ENCODE measurements at places on chromosomes 6 and 20. TPM values are rescaled to one million over a fixed set of nuclear protein-coding genes. Genes with fewer than 3 reads are reported as not detected.

Gene MAFB
- 0.03 TPM for total RNA-seq

- no peak for DNase-seq
Measured at GRCh38 chr6:169158691-169159090, 95.0 kb downstream of the THBS2 start.

DNA sequence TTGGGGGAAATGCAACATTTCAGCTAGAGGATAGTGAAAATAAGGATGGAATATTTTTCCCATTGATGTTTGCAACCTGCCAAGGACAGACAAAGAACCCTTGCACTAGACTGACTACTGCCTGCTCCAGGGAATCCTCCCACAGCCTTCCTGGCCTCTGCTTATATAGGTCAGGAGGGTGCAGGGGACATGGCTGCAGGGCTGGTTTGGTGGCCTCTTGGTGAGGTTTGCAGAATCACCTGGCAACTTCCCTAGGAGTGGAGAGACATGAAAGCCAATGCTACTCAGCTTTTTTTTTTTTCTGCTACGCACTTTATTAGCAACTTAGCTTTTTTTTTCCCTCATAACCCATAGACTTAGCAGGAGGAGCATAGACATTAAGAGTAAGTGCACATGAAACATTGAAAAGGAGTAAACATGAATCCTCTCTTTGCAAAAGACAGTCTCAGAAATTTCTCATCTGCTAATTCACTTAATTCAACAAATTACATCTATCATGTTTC is 39.8 kb upstream of the CDYL start:
- DNase-seq, result no peak

Gene KCNK16
- total RNA-seq, result not detected

- DNase-seq, result no peak
Measured at GRCh38 chr6:39225543-39225942, 3.7 kb downstream of the KCNK5 start.

Gene TNFRSF6B
- total RNA-seq, result not detected

DNA sequence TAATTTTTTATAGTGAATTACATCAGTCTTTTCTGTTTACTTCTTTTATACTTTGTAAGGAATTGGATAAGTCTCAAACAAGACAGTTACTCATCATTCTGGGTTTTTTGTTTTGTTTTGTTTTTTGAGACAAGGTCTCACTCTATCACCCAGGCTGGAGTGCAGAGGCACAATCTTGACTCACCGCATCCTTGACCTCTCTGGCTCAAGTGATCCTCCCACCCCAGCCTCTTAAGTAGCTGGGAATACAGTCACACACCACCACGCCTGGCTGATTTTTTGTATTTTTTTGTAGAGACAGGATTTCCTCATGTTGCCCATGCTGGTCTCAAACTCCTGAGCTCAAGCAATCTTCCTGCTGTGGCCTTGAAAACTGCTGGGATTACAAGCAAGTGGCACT is 524.3 kb downstream of the EYS start:
- peak; percentile 81 for DNase-seq

Gene SIM1
- 0.78 TPM for total RNA-seq

- no peak for DNase-seq
Measured at GRCh38 chr6:7343546-7344475, 30.8 kb upstream of the SSR1 start.

Gene SNAP25
- 3.2 TPM for total RNA-seq

Gene ASIP
- not detected for total RNA-seq

DNA sequence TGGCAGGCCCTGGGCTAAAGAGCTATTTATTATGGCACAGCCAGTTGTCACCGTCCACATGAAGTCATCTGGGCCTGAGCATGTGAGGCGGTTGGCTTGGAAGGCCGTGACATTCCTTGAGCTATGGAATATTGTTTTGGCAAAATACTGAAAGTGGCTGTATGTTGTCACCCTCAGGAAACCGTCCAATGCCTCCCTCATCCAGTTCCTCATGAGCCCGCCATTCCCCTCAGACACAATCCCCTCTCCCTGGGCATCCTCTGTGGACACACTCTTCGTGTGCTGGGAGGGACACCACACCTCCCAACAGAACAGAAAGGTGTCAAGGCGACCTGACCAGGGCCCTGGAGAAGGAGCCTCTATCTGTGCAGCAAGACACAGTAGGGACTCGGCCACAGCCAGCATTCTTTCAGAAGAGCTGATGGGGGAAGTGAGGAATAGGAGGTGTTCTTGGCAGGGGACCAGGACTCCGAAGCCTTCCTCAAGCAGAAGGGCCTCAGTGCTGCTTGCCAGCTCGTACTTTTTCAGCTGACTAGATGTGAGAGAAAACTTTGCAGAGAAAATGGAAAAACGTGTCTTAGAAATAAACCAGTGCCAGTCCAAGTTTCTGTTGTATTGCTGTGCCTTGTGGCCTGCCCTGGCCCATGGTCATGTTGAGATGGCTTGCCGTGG is 120.5 kb downstream of the SOD2 start:
- DNase-seq, result no peak

Gene MAN1A1
- total RNA-seq, result 1.2 TPM

DNA sequence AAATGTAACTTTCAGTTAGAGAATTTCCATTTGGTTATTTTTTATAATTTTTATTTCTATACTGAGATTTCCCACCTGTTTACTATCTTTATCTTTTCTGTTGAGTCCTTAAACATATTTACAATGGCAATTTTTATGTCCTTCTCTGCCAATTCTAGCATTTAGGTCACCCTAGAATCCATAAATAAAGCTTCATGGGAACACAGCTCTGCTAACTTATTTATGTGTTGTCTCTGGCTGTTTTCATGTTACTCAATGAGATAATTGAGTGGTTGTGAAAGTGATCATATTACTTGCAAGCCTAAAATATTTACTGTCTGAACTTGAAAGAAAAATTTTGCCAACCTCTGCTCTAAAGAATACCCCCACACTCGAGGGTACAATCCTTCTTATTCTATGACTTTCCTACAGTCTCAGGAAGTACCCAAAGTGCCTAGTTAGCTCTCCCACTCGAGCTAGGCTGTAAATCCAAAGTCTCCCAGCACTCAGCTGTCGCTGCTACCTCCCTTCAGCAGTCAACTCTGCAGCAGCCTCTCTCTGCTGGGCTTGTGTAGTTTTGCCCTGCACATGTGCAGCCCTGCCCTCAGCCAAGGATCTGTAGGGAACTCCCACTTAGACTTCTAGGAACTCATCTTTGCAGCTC is 53.5 kb upstream of the GCLC start:
- no peak for DNase-seq

DNA sequence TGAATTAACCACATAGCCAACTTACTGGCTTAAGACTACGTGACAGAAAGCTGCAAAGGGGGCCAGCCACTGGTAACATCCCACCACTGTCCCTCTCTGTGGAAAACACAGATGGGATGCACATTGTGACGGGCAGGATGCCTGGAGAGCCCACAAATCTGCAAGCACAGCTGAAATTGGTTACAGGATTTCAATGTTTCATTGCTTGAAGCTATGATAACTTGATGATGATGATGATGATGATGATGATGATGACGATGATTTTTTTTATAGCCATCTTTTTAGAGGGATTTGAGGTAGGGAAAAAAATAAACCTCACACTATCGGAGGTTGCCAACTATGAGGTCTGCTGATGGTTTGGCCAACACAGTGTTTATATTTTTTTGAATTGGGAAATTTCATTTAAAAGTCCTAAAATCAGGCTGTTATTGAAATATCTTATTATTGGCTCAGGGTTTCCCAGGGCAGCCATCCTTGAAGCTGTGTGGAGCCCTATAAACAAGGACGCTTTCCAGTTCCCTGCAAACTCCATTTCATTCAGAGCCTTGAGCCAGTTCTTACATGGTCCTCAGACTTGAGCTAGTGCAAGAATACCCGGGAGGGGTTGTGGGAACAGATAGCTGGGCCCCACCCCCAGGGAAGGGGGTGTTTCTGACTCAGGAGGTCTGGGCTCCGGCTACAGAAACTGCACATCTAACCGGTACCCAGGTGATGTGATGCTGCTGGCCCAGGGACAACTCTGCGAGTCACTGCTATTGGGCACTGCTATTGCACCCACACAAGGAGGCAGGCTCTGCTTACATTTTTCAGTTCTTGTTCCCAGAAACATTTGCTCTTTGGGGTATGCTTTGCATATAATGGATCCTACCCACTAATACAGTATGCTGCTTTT is 27.1 kb downstream of the BCAS1 start:
- no peak for DNase-seq

GRCh38 chr6:132414761-132415160 is 13.5 kb upstream of the MOXD1 start:
- no peak for DNase-seq

GRCh38 chr6:19413323-19413722 is 423.8 kb upstream of the ID4 start:
- DNase-seq, result no peak

DNA sequence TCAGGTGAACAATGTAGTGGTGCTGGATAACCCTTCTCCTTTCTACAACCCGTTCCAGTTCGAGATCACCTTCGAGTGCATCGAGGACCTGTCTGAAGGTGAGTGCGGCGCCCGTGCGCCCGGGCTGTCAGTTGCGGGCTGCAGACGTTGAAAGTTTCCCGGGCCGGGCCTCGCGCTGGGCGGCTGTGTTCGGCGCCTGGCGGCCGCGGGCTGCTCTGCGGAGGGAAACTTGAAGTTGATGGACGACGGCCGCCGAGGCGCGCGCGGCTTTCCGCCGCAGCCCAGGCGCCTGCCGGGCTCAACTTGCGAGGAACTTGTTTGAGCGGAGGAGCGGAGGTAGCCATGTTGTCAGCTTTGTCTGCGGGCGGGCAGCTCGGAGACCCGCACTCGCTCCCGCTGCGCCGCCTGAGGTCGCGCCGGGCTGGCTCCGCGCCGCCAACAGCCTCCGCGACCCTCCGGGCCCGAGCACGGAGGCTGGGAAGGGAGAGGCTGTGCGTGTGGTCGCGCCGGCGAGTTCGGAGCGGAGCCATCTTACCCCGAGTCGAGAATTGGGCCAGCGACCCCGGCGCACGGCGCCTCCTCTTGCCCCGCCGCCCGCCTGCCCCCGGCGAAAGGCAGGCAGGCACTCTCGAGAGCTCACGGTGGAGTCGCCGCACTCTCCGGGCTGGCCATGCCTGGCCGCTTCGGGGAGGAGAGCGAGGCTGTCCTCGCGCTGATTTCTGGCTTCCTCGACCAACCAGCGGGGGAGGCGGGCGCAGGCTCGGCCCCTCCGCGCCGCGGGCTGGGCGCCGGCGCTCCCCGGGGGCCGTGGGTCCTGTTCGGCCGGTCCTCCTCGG is 691 bp downstream of the ASF1A start:
- peak; percentile 66 for DNase-seq

Gene CLIC5
- not detected for total RNA-seq

Gene MAP7
- 12.9 TPM for total RNA-seq

- no peak for DNase-seq
Measured at GRCh38 chr6:37456816-37457560, 24.0 kb downstream of the CMTR1 start.

GRCh38 chr6:109515781-109516409 is 32.9 kb upstream of the ZBTB24 start:
- DNase-seq, result no peak

- DNase-seq, result no peak
Measured at GRCh38 chr6:26554447-26554696, 16.2 kb downstream of the HMGN4 start.

Gene KCNQ5
- 0.27 TPM for total RNA-seq

Gene CTCFL
- total RNA-seq, result not detected

Gene PTGIS
- total RNA-seq, result not detected

Gene SLC22A3
- total RNA-seq, result 2.4 TPM

DNA sequence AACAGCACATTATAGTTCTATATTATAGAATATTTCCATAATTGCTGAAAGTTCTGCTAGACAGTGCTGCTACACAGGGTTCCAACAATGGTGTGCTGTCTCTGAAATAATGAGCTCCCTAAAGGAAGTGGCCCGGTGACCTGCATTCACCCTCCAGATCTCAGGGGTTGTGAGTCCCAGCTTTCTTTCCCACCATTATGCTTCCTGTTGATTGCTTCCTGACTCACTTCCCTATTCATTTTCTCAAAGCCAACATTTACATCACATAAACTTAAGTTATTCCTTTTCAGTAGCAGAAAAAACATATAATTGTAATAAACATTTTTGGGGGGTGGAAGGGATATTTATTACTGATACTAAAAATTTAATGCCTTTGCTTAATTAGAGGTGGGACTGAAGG is 12.9 kb upstream of the CCN6 start:
- DNase-seq, result no peak

GRCh38 chr20:52361650-52362049 is 170.1 kb upstream of the ZFP64 start:
- DNase-seq, result no peak

DNA sequence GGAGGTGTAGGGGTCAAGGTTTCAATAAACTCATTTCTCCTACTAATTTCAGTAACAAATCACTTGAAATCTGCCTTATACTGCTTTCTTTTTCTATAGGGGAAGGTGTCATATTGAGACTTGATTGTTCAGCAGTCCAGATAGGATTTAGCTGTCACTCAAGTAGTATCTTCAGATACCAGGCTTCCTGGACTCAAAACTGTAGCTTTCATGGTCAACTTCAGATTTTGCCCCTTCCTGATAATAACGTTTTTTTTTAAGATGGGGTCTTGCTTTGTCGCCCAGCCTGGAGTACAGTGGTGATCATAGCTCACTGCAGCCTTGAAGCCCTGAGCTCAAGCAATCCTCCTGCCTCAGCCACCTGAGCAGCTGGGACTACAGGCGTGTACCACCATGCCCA is 77.8 kb downstream of the JAG1 start:
- DNase-seq, result no peak

Gene TAGAP
- not detected for total RNA-seq

DNA sequence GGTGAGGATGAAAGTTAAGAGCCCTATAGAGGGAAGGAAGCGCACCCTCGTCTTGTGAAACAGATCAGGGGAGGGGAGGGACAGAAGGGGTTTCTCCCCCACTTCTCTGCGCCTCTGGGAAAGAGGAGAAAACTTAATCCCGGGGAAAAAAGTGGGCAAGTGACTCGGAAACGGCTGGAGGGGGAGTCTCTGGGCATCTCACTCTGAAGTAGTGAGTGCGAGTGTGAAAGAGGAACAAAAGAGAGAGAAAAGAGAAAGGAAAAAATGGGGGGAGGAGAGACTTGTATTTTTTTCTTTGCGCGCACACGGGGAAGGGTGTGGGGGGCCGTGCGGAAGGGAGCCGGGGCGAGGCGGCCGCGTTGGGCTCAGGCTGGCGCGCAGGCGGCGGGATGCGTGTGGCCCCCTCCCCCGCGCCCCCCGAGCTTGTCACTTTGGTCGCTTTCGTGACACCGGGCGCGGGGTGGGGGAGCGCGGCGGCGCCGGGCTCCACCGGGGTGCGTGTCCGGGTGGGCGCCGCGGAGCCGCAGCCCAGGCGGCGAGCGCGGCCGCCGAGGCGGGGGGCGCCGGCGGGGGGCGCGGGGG is 454 bp downstream of the L3MBTL3 start:
- DNase-seq, result no peak

Gene E2F1
- total RNA-seq, result 60.9 TPM

Measured in Caki2 (cell line).